ENCODE measurements at places on chromosomes 6 and 20.

DNA sequence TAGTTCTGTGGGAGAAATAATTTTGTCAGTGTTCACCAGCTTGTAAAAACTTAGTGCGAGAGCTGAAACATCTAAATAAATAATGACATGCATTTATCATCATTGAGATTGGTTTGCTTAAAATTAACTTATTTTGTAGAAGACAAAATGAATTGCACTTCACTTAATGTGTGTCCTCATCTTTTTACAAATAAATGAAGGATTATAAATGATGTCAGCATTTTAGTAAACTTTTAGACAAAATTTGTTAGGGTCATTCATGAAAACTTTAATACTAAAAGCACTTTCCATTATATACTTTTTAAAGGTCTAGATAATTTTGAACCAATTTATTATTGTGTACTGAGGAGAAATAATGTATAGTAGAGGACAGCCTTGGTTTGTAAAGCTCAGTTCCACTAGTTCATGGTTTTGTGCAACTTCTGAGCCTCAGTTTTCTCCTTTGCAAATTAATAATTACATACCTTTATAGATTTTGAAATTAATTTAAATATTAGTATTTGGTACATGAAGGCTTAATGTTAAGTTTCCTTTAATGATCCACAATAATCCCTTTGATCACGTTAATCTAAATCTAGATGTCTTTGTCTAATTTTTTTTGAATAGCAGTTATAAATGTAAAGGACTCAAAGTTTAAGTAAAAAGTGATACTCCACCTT lies 9.2 kb downstream of the LOC128125822 start:
- no peak for DNase-seq

DNA sequence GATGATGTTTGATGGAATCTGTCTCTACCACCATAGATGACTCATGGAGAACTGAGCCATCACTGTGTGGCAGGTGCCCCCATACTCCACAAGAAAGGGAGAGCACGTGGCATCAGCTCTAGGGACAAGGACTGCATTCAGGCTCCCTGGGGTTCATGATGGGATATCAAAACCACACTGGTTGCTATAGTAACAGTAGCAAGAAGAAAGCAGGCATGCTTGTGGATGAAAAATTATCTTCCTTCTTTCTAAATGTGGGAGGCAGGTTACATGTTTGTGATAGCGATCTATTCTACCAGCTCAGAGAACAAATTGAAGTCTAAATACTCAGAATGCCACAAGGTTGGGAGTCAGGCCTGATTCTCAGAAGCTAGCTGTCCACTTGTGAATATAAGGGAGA lies 224.2 kb downstream of the ARHGAP18 start:
- DNase-seq = no peak

- DNase-seq = no peak
Measured at GRCh38 chr6:108665495-108666196, 104.9 kb downstream of the FOXO3 start.

GRCh38 chr6:147055821-147056392 lies 148.3 kb upstream of the STXBP5 start:
- no peak for DNase-seq

DNA sequence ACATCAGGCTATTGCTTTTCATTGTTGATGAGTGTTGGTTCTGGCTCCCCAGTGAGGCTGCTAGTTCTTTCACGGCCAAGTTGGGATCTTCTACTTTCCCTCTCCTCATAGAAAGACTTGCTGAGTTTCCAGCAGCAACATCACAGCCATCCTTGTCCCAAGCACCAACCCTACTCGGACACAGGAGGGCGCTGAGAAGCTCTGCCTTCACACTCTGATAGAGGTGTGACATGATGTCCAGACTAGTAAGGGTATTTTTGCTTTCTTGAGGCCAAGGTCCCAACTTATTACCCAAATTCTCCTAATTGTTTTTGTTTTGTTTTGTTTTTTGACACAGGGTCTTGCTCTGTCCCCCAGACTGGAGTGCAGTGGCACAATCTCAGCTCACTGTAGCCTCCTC lies 3.0 kb upstream of the GCM1 start:
- no peak for DNase-seq

All from fibroblast of skin of scalp (primary cell).